Epithelial cell of prostate (primary cell): ENCODE measurements at places on chromosomes 6 and 20.
A peak's percentile ranks its signal among the peaks of the same experiment; 100 is the strongest.

GRCh38 chr6:137731960-137732616 lies 135.0 kb upstream of the TNFAIP3 start:
- DNase-seq, result no peak

GRCh38 chr6:170440437-170440836 lies 112.7 kb downstream of the PSMB1 start:
- DNase-seq, result no peak

- DNase-seq, result no peak
Measured at GRCh38 chr6:87244380-87244779, 78.0 kb upstream of the SMIM8 start.

DNA sequence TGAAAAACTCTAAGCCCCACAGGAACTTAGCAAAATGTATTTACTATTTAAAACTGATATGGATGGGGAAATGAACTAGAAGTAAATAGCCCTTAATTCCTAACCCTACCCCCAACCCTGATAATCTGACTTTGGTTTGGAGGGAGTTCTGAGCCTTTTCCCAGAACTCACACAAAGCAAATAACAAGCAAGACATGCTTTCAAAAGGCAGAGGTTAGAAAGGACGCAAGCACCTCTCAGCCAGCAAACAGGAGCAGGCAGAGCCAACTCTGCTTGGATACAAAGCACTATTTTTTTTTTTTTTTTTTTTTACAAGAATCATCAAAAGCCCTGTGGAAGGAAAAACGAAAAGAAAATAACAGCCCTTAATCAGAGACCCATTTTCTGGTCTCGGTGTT lies 58.7 kb downstream of the SLC22A23 start:
- no peak for DNase-seq

- no peak for DNase-seq
Measured at GRCh38 chr20:17490501-17490900, 40.7 kb downstream of the BFSP1 start.

DNA sequence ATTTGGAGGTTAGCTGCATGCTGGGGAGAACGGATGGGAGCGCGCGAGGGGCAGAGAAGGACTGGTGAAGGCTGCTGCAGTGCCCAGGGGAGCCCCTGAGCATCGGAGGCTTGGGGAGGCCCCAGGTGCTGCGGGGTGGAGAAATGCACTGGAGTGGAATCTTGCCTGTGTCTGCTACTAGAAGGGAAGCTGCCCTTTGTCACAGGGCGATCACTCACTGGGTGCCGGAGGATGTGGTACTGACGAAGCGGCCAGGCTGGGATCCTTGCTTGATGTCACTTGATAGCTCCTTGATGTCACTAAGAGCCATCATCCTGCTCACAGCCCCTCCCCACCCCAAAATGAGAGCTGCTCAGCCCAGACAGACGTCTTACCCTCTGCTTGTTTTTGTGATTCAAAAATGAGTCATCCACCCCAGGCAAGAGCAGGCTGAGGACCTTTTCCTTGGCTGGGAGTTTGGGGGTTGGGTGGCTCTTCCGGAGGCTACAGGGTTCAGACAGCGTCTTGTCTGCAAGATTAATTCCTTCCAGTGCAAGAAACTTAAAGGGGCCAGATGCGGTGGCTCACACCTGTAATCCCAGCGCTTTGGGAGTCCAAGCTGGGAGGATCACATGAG lies 62.6 kb upstream of the PMEPA1 start:
- DNase-seq, result peak; percentile 68

DNA sequence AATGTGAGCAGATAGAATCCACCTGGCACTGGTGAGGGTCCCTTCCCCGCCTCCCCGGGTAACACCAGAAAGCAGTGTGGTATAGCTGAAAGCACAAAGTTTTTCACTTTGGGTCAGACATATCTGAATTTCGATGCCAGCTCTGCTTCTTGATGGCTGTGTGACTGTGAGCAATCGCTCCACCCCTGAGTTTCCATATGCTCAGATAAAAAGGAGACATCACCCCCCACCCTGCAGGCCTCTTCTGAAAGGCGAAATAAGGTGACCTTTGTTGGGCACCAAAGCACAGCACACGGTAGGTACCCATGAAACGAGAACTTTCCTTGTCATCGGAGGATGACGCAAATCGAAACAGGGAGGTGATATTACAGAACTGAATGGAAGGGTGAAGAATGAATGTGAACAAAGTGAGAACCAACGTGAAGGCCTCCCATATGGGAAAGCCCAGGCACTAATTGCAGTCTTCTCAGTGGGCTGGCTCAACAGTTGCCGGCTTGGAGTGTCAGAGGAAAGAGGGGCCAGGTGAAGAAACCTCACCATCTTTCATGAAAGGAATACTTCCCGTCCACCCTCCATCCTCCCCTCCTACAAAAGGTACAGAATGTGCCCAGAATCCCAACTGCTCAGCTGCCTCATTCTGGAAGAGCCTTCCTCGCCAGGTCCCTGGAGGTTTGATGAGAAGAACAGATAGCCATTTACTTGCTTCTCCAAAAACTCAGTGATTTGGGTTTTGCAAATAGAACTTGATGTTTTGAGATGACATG lies 61.8 kb downstream of the NFATC2 start:
- DNase-seq, result no peak

DNA sequence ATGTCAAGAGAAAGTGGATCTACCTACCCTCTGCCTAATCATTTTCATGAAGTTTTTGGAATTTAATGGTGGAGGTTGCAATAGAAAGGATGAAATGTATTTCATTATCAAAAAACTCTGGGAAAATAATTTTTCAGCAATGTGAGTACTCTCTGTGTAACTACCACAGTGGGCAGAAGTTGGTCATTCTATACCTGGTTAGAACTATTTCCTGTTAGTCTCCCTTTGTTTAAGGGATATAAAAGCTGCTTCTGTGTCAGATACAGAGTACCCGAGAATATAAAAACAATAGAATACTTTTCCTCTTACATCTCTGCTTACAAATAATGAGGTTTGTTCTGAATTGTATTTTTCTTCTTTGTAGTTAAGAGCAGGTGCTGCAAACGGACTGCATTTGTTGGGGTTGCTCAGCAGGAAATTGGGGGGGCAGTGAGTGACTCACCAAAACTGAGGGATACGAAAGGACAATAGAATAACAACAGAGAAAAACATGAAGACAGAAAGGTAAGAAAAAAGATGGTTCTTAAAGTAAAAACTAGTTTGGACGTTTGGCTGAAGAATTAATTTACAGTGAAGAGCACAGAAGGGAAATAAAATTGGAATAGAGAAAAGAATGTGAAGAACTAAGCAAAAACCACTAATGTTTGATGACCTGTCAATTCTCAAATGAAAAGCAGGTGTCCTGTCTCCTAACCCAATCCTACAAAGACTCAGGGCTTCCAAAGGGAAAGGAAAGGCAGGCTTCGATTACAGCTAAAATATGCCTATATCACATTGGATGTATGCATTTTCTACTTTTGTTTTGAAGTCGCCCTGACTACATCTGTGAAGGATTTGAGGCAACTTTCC lies 703.1 kb downstream of the RFPL4B start:
- no peak for DNase-seq

DNA sequence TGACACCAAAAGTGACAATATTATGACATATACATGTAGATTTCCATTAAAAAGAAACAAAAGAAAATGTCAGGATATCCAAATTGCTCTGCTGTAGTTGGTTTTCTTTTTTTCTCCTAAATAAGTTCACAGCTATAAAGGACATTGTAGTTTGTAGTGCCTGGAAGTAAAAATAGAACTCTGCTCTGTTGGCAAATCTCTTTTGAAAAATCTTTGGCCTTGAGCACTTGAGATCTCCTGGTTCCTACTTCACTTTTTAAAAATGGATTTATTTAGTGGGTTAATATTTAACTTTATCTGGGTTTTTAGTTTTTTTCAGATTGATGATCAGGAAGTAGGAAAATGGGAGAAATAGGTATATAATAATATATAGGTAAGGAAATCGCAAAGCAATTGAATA lies 52.9 kb downstream of the AFDN start:
- DNase-seq, result no peak

DNA sequence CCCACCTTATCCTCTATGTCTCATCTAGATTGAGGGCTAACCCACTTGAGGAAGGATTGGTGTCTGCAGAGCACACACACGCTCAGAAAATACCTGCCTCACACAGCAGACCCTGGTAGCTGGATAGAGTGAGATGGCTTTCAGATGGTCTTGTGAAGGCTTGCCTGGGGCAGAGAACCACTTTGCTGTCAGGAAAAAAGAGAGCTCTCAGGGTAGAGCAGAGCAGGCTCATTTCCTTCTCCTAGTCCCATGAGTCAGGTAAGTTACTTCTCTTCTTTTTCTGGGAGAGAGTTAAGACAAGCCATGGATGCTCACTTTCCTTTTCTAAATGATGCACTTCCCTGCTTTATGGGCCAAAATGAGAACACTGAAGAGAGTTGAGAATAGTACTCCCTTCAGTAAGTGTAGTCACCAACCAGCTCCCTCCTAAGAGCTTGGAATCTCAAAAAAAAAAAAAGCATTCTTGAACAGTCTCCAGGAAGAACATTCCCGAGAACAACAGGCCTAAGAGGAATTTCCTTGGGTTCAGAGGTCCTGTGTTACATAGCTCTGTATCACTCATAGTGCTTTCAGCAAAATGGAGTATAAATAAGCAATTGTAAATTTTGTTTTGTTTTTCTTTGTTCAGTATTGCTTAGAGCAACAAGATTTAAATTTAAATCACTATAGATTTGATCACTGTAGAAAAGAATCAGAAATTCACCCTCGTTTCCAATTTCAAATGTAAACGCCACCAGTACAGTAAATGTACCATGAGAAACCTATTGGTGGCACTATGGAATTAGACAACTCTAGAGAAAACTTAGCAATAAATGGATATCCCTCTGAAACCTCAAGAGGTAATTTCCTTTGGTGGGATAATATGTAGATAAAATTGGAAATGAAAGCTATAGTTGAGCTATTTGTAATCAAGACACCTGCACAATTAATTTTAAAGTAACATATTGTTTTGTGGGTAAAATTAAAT lies 530.3 kb downstream of the RFPL4B start:
- DNase-seq, result no peak

- DNase-seq, result peak; percentile 50
Measured at GRCh38 chr6:105318660-105319059, 84.2 kb downstream of the PREP start.

DNA sequence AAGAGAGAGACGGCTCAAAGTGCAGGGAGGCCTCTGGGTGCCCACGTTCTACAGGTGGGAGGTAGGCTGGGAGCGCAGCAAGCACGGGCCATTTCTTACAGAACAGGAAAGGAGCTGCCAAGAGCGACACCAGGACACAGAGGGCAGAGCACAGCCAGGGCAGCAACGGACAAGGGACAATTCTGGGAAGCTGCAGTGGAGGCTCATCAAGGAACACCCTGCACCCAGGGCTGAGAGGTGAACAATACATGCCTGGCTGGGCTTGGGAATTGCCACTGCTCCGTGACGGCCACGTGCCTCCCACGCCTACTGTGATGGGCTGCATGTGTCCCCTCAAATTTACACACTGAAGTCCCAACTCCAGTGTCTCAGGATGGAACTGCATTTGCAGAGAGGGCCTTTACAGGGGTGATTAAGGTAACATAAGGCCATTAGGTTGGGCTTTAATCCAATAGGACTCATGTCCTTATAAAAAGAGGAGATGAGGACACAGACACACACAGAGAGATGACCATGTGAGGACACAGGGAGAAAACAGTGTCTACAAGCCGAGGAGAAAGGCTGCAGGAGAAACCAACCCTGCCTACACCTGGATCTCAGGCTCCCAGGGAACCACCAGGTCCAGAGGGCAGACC lies 13.6 kb downstream of the SERPINB6 start:
- no peak for DNase-seq

GRCh38 chr6:3013901-3014674 lies 14.4 kb downstream of the NQO2 start:
- DNase-seq, result no peak

DNA sequence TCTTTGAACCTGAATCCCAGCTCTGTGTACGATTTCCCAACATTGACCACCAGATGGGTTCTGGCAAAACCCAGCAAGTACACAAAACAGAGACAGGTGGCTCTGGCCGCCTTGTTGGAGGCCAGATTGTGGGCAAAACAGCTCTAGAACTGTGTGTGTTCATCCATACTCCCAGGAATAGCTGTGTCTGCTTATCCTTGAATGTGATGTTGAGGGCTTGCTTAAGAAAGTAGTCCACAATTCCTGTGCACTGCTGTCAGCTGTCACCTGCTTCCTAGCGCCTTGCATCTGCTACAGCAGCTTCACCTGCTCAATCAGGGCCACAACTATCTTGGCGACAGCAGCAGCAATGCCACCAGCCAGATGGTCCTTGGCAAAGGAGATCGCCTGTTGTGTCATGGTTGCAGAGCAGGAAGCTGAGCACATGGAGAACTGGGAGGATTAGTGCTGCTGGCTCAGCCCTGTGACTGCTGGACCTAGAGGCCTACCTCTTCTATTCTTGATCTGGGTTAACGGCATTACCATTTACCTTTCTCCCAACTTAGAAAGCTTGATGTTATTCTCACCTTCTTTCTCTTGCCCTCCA lies 3.7 kb upstream of the SMAP1 start:
- no peak for DNase-seq

- DNase-seq, result no peak
Measured at GRCh38 chr20:43961116-43961515, 46.5 kb downstream of the TOX2 start.

GRCh38 chr20:62405108-62405980 lies 1.7 kb downstream of the CABLES2 start:
- DNase-seq, result no peak
